ENCODE measurements at places on chromosomes 7 and 10. TPM values are rescaled to one million over a fixed set of nuclear protein-coding genes. Genes with fewer than 3 reads are reported as not detected.

- no peak for DNase-seq
- H3K4me3 ChIP-seq, result no peak overlapping the region
- H3K4me1 ChIP-seq, result no peaks in the 10 kb centered on the region
- H3K27ac ChIP-seq, result no peak overlapping the region
- H3K36me3 ChIP-seq, result no peaks in the 10 kb centered on the region
These were observed 222.6 kb downstream of the MGMT start for GRCh38 chr10:129689671-129690071.

GRCh38 chr10:3350205-3350604 lies 177.6 kb upstream of the PITRM1 start:
- peak; percentile 21 for DNase-seq
- H3K4me3 ChIP-seq, result no peak overlapping the region
- no peaks in the 10 kb centered on the region for H3K4me1 ChIP-seq
- no peak overlapping the region for H3K27ac ChIP-seq
- H3K27me3 ChIP-seq, result no peaks in the 10 kb centered on the region

DNA sequence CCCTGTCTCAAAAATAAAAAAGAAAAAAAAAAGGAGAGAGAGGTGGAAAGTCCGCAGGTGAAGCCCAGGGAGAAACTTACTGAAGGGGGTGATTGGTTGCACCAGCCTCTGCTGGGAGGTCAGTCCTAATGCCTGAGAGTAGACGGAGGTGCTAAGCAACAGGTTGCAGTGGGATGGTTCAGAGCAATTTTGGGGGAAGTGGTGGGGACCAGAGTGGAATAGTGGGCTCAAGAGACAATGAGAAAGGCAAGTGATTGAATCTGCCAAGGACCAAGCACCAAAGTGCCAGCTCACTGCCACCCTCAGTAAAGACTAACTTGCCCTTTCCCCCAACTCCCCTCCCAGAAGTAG lies 90.2 kb upstream of the GTF2I start:
- no peaks in the 10 kb centered on the region for H3K36me3 ChIP-seq
- no peak overlapping the region for H3K4me3 ChIP-seq
- H3K27ac ChIP-seq, result no peak overlapping the region
- no peak for DNase-seq
- H3K27me3 ChIP-seq, result no peaks in the 10 kb centered on the region

DNA sequence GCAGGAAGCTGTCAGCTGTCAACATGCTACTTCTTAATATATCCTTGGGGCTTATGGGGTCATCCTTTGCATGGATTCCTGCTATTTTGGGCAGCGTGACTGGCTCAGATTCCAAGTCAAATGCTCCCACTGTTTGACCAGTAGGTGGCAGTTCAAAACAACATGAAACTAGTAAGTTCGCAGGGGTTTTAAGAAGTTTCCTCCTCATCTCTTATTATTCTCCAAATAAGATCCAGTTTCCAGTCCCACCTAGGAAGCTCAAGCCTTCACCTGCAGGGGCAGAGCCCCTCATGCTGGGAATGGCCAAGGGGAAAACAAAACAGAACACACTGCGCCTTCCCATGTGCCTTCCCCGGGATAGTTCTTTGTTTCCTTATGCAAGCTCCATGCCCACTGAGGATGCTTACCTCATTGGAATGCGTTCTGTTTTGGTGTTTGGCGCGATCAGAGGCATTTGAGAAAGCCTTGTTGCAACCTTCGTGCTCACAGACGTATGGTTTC lies 259.8 kb downstream of the GLI3 start:
- DNase-seq, result peak; percentile 80
- H3K4me1 ChIP-seq, result no peaks in the 10 kb centered on the region
- peaks cover 9% of the 10 kb centered on the region for H3K36me3 ChIP-seq
- no peak overlapping the region for H3K4me3 ChIP-seq
- H3K27ac ChIP-seq, result no peak overlapping the region

- peaks cover under 1% of the 10 kb centered on the region for H3K27me3 ChIP-seq
- H3K4me3 ChIP-seq, result no peak overlapping the region
- peaks cover 3% of the 10 kb centered on the region for H3K4me1 ChIP-seq
- DNase-seq, result no peak
These were observed 686.5 kb downstream of the LRMDA start for GRCh38 chr10:76117949-76118348.

Gene STAG3
- total RNA-seq, result 3.4 TPM

Gene DPYSL4
- total RNA-seq, result 23.9 TPM

- no peak overlapping the region for H3K4me3 ChIP-seq
- no peak overlapping the region for H3K27ac ChIP-seq
- no peaks in the 10 kb centered on the region for H3K4me1 ChIP-seq
- no peaks in the 10 kb centered on the region for H3K27me3 ChIP-seq
These were observed 14.8 kb downstream of the NPS start for GRCh38 chr10:127563718-127564553.

- H3K27ac ChIP-seq, result no peak overlapping the region
- peaks cover 12% of the 10 kb centered on the region for H3K36me3 ChIP-seq
- no peaks in the 10 kb centered on the region for H3K27me3 ChIP-seq
These were observed 9.0 kb upstream of the CHUK start for GRCh38 chr10:100238429-100238828.

Gene CYP2C9
- not detected for total RNA-seq

GRCh38 chr7:4500812-4501211 lies 181.3 kb upstream of the FOXK1 start:
- DNase-seq, result peak; percentile 32
- H3K4me3 ChIP-seq, result no peak overlapping the region
- no peaks in the 10 kb centered on the region for H3K36me3 ChIP-seq

Gene LIPF
- total RNA-seq, result not detected

Gene NUDT13
- 1.4 TPM for total RNA-seq

- H3K27ac ChIP-seq, result no peak overlapping the region
- no peak for DNase-seq
- no peaks in the 10 kb centered on the region for H3K36me3 ChIP-seq
- H3K4me3 ChIP-seq, result no peak overlapping the region
- H3K27me3 ChIP-seq, result no peaks in the 10 kb centered on the region
These were observed 25.4 kb downstream of the HECW1 start for GRCh38 chr7:43137811-43138210.

Gene IKZF1
- 1.8 TPM for total RNA-seq

Gene LRRC61
- total RNA-seq, result 67.6 TPM

Gene TMEM26
- total RNA-seq, result 2.2 TPM

- no peak overlapping the region for H3K27ac ChIP-seq
- H3K4me3 ChIP-seq, result no peak overlapping the region
- 0 out of 2 replicates have a peak, but pooled peaks cover 8% of the 10 kb centered on the region for H3K4me1 ChIP-seq
- no peak for DNase-seq
- H3K36me3 ChIP-seq, result no peaks in the 10 kb centered on the region
These were observed 17.3 kb downstream of the KLLN start for GRCh38 chr10:87846023-87846422.

- DNase-seq, result no peak
- peaks cover 48% of the 10 kb centered on the region for H3K27me3 ChIP-seq
- no peak overlapping the region for H3K4me3 ChIP-seq
- H3K4me1 ChIP-seq, result peaks cover 4% of the 10 kb centered on the region
- no peaks in the 10 kb centered on the region for H3K36me3 ChIP-seq
These were observed 30.7 kb downstream of the ZNF777 start for GRCh38 chr7:149430192-149430591.
